ENCODE measurements at places on chromosomes 5 and 9. TPM values are rescaled to one million over a fixed set of nuclear protein-coding genes. Genes with fewer than 3 reads are reported as not detected.

ADCY2 gene
- total RNA-seq, result not detected

DPYSL3 gene
- total RNA-seq, result 16.4 TPM

PCDHA6 gene
- total RNA-seq, result not detected

ACSL6 gene
- total RNA-seq, result 0.31 TPM

EQTN gene
- total RNA-seq, result not detected

ZBTB26 gene
- 3.8 TPM for total RNA-seq

RBM22 gene
- 35.0 TPM for total RNA-seq

MTAP gene
- 31.0 TPM for total RNA-seq

TMEM252 gene
- not detected for total RNA-seq

CCDC183 gene
- total RNA-seq, result 3.4 TPM

DBH gene
- 1.5 TPM for total RNA-seq

GFI1B gene
- 0.10 TPM for total RNA-seq

PHYHD1 gene
- 10.0 TPM for total RNA-seq

SPINK4 gene
- not detected for total RNA-seq

TMEM171 gene
- total RNA-seq, result 22.6 TPM

SLC36A2 gene
- total RNA-seq, result not detected

TNC gene
- 2.0 TPM for total RNA-seq

All from myocyte (in vitro differentiated cells).